Fibroblast of skin of abdomen (primary cell): ENCODE measurements at places on chromosomes 1 and 21.
A peak's percentile ranks its signal among the peaks of the same experiment; 100 is the strongest.

- DNase-seq: peak; percentile 8
Measured at GRCh38 chr1:71222668-71223067, 141.8 kb upstream of the ZRANB2 start.

GRCh38 chr1:212366901-212367300 lies 47.8 kb downstream of the PACC1 start:
- DNase-seq: no peak

- DNase-seq: peak; percentile 47
Measured at GRCh38 chr1:230153641-230154296, 86.7 kb downstream of the GALNT2 start.

- DNase-seq: no peak
Measured at GRCh38 chr1:66731170-66731865, 20.9 kb upstream of the DYNLT5 start.

DNA sequence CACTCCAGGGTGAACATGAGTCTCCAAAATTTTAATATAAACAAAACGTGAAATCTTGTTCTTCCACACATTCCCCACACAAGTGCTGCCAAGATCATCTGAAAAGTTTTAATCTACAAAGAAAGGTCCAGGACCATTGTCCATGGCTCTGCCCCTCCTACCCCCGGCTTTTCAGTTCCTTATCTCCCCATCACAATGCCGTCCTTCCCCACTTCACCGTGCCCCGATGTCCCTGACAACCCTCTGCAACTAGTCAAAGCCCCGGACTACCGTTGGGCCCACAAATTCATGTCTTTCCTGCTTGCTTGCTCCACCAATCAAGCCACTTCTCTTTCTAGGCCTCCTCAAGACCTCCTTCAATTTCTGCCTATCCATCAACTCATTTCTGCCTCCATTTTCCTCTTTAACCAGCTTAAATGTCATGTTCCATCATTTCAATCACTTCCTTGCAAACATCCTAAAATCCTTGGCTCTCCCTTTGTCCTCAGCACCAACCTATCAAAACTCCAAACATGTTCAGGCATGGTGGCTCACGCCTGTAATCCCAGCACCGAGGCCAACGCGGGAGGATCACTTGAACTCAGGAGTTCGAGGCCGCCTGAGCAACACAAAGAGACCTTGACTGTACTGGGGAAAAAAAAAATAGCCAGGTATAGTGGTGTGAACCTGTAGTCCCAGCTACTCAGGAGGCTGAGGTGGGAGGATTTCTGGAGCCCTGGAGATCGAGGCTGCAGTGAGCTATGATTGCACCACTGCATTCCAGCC lies 14.0 kb upstream of the BMP8B start:
- no peak for DNase-seq

DNA sequence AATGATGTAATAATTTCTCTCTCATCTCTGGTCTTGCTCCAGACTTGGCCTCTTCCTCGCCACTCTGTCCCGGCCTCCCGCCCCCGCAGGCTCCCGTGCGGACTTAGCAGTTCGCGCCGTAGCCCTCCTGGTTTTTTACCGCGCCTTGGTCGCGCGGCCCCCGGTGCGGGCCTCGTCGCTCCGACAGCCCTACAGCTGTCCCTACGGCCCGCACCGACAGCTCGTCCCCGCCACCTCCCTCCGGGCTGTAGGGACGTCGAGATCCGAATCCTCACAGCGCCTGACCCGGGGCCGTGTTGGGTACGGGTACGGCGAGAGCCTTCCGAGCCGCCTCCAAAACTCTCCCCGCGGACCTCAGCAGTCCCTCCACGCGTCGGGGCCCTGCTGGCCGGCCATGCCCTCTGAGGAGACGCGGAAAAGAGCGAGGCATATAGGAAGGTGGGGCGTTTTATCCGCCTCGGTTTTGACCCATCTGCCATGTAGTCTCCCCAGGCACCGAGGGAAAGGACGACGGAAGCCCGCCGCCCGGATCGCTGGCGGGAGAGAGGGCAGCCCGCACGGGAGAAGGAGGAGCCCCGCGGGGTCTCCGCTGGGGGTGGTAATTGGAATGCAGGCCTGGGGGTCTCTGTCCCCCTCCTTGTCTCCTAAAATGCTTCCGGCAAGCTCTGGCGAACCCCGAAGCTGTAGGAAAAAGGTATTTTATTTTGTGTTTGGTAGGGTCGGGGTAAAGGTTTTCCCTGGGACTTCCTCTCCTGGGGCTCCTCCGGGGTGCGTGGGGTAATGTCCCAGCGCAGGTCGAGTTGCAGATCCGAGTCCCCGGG lies 3.3 kb downstream of the LHX4 start:
- no peak for DNase-seq

GRCh38 chr1:7516341-7516740 lies 254.8 kb upstream of the VAMP3 start:
- peak; percentile 16 for DNase-seq

GRCh38 chr21:43657355-43658087 lies 1.8 kb downstream of the HSF2BP start:
- peak; percentile 20 for DNase-seq

DNA sequence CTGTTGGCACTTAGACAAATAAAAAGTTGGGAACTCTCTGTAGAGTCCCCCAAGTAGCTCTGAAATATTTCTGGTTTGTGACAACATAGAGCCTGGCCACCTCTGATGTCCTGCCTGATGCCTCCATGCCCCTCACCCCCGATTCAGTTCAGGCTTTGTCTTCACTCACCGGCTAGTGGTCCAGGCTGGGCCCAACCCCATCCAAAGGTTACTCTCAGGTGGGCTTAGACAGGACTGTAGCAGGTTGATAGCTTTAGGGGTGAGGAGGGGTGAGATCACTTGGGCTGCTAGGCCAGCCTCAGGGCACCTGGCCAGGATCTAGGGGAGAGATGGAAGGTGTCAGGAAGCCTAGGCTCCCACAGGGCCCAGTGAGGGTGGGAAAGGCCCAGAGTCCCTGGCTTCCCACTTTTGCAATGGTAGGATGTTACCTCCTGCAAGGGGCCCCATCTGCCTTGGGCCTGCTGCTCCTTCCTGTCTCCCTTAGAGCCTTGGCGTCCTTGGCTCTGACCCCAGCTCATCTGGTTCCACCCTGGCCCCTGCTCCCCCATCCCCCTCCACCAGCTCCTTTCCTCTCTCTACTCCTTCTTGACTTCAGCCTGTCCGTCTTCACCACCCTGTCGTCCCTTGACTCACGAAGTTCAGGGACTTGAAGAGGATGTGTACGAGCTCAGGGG lies 6.7 kb downstream of the EPS8L3 start:
- no peak for DNase-seq

DNA sequence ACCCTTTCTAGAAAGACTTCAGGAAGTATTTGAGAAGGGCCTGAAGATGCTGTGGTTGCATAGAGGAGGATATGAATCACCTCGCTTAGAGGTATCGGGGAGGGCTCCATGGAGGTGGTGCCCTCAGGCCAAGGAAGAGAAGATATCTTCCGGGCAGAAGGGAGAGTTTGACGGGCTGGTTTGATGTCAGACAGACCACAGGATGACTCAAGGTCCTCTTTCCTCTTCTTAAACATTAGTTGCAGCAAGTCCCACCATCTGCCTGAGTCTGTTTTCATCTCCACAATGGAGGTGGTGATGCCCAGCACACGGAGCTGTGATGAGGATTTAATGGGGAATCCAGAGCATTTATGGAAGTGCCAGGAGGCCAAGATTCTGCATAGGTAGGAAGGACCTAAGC lies 25.1 kb upstream of the RUNX3 start:
- peak; percentile 59 for DNase-seq

GRCh38 chr1:70075761-70076160 lies 129.6 kb downstream of the LRRC40 start:
- peak; percentile 33 for DNase-seq

- DNase-seq: peak; percentile 42
Measured at GRCh38 chr1:235503403-235504121, 690 bp downstream of the B3GALNT2 start.

GRCh38 chr1:93740601-93741031 lies 59.0 kb upstream of the BCAR3 start:
- peak; percentile 46 for DNase-seq

DNA sequence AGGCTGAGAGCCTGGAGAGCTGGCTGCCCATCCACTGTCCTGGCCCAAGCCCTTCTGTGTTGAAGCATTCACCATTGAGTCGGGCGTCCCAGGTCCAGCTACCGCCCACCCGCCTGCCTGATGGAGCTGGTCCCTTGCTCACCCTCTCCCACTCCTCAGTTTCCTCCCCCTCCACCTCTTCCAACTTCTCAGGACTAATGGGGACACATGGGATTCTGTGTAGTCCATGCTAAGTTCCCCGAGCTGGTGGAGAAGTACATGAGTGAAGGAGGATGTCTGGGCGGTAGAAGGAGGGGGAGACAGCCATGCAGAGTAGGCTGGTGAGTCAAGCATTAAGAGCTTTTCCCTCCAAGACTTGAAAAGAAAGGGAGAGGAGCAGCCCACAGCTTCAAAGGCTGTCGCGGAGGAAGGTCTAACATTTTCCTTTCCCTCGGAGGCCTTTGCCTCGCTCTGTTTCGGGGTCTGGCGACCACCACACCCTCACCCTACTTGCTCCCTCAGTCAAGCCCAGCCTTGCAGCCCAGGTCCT lies 561 bp downstream of the SLC26A9 start:
- DNase-seq: no peak

GRCh38 chr1:237199026-237199425 lies 157.0 kb downstream of the RYR2 start:
- DNase-seq: no peak

DNA sequence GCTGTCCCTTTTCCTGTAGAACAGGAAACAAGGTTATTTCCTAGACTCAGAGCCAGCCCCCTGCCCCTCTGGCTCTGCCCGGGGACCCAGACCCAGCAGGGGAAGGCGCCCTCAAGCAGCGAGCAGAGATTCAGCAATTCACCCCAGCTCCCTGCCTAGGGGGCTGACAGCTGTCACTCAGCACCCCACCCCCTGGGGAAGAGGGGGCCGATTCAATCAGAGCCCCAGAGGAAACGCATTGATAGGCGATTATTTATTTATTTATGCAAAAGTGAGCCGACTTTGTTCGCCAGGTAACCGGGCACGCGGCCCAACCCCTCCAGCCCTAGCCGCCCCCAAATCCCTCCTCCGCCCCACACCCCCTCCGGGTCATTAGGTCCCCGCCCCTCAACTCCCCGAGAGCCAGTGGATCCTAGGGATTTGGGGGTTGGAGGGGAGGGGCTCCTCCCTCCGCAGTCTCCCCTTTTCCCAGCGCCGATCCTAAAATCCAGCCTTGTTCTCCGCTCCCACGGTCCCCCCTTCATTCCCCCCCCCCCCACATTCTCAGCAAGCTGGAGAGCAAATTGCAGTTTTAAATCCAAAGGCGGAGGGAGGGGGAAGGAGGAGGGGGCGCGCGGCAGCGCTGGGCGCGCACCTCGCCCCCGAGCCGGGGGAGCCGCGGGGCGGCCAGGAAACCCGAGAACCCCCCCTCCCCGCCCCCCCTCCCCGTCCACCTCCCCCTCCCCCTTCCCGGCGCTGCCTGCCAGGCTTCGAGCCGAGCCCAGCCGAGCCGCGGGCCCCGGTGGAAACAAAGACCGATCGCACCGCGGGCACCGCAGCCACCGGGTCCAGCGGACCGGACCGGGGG lies 1.3 kb downstream of the AHDC1 start:
- DNase-seq: peak; percentile 40

GRCh38 chr21:36981977-36982700 lies 15.7 kb upstream of the HLCS start:
- no peak for DNase-seq

DNA sequence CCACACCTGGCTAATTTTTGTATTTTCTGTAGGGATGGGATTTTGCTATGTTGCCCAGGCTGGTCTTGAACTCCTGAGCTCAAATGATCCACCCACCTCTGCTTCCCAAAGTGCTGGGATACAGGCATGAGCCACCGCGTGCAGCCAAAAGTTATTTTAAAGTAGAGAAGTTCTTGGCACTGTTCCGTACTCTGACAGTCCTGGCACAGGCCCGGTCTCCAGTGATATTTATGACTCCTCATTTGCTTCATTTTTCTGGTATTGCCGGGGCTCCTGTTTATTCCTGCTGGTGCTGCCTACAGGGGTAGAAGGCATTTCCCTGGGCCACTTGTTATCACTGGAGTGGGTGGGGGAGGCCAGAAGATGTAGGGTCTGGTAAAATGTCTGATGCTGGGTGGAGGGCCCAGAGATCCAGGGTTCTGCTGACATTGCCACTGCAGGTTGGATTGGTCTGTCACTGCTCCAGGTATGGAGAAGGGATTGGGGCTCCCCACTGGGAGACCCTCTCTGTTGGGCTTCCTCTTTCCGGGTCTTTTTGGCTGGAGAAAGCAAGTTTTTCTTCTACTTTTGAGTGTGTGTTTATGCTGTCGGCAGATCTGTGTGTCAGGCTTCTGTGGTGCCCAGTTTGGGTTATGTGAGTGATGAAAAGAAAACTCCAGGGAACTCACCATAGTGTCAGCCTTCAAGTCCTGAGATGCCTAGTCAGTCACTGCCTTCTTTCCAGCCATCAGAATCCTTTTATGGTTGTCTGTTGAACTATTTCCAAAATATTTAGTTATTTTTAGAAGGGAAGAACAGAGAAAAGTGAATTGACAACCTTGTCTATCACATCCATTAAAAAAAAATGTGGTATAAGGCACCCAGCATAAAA lies 4.5 kb downstream of the MROH7 start:
- DNase-seq: no peak

GRCh38 chr21:33834801-33835500 lies 80.7 kb downstream of the ATP5PO start:
- no peak for DNase-seq

GRCh38 chr1:25204797-25205480 lies 27.4 kb downstream of the SYF2 start:
- peak; percentile 82 for DNase-seq

DNA sequence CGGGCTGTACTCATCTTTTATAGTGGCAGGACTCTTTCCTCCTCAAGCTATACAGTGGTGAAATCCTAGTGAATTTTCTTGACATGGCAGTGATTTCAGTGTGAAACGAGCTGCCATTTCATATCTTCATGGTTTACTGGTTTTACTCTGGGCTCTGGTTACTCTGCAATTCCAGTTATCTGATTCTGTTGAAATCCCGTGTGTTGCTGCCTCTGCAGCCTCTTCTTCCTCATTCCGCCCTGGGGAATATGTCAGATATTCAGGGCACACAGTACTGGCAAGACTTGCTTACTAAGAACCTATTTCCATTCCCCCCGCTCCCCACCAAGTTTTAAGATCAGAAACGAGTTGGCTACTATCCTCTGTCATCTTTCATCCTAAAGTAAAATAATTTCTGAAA lies 7.9 kb upstream of the OR2B11 start:
- no peak for DNase-seq

DNA sequence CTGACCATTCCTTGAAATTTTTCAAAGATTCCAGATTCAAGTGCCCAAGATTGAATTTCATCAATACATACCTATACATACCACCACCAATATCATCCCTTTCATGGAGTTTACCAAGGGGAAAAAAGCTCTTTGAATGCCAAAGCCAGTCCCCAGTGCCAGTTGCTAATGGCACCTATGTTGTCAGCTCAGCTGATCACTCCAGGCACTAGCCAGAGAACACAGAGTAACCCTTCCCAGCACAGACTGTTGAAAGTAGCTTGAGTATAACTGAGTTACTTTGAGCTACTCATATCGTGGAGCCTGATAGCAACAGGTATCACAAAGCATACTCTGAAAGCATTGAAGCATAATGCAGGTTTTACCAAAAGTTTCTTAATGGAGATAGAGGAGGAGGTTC lies 133.9 kb upstream of the NFIA start:
- no peak for DNase-seq
